ENCODE measurements at places on chromosomes 7 and 10. TPM values are rescaled to one million over a fixed set of nuclear protein-coding genes. Genes with fewer than 3 reads are reported as not detected.

FAM25G gene
- total RNA-seq: not detected

- H3K36me3 ChIP-seq: no peaks in the 10 kb centered on the region
- peaks cover 3% of the 10 kb centered on the region for H3K4me1 ChIP-seq
- no peaks in the 10 kb centered on the region for H3K27me3 ChIP-seq
- peak; percentile 80 for DNase-seq
- H3K4me3 ChIP-seq: no peak overlapping the region
Observed at GRCh38 chr7:132472463-132473120, 103.7 kb downstream of the PLXNA4 start.

- no peaks in the 10 kb centered on the region for H3K36me3 ChIP-seq
- DNase-seq: no peak
- H3K27ac ChIP-seq: no peak overlapping the region
- no peaks in the 10 kb centered on the region for H3K4me1 ChIP-seq
- H3K27me3 ChIP-seq: no peaks in the 10 kb centered on the region
- no peak overlapping the region for H3K4me3 ChIP-seq
Observed at GRCh38 chr7:107230334-107230733, 61.5 kb downstream of the HBP1 start.

GRCh38 chr7:40645197-40645596 is 510.4 kb downstream of the SUGCT start:
- H3K27ac ChIP-seq: no peak overlapping the region
- H3K4me1 ChIP-seq: peaks cover 6% of the 10 kb centered on the region
- no peak for DNase-seq
- no peaks in the 10 kb centered on the region for H3K36me3 ChIP-seq
- H3K27me3 ChIP-seq: no peaks in the 10 kb centered on the region
- H3K4me3 ChIP-seq: no peak overlapping the region

GRCh38 chr10:74033702-74034101 is 35.8 kb downstream of the VCL start:
- H3K36me3 ChIP-seq: no peaks in the 10 kb centered on the region
- DNase-seq: no peak
- H3K27me3 ChIP-seq: no peaks in the 10 kb centered on the region
- no peak overlapping the region for H3K4me3 ChIP-seq

DNA sequence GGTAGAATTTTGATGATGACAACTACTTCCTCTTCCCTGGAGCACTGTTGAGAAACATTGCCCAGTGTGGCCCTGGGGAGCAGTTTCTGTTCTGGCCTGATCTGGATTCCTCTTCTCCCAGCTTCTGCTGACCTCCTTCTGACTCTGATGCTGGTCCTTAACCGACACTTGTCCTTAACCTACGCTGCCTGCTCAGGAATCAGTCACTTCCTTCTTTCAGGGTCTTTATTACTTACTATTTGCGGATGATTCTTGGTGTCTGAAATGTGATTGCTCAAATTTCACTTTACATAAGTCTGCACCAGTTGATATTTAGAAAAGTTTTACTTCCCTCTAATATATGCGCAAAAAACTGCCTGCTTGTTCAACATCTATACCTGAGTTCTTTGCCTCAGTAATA is 164.1 kb downstream of the PTEN start:
- no peak overlapping the region for H3K27ac ChIP-seq
- H3K27me3 ChIP-seq: no peaks in the 10 kb centered on the region
- no peaks in the 10 kb centered on the region for H3K36me3 ChIP-seq
- DNase-seq: peak; percentile 56
- H3K4me1 ChIP-seq: no peaks in the 10 kb centered on the region

DNA sequence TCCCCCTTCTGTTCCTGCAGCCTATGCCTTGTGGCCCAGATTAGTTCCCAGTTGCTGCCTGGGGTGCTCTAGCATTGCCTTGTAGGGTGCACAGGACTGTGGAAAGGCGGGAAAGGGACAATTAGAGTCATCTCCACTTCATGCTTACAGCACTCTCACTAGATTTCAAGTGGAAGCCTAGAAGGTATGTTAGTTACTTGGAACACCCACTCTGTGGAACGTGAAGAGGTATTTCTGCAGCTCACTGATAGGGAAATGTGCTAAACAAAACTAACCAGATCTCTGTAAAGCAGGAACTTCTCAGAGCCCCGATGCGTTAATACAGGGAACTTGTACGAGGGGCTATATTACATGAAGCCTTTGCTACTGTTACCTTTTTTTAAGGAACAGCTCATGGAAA is 19.4 kb downstream of the STMP1 start:
- H3K27me3 ChIP-seq: no peaks in the 10 kb centered on the region
- no peak for DNase-seq
- peaks cover 3% of the 10 kb centered on the region for H3K4me1 ChIP-seq
- H3K27ac ChIP-seq: peak overlapping the region; percentile 49
- no peaks in the 10 kb centered on the region for H3K36me3 ChIP-seq

GRCh38 chr7:55539380-55539779 is 32.9 kb downstream of the VOPP1 start:
- H3K4me1 ChIP-seq: no peaks in the 10 kb centered on the region
- H3K27me3 ChIP-seq: no peaks in the 10 kb centered on the region
- no peak overlapping the region for H3K4me3 ChIP-seq
- H3K36me3 ChIP-seq: no peaks in the 10 kb centered on the region

ZNF727 gene
- total RNA-seq: 6.3 TPM

HECW1 gene
- total RNA-seq: not detected

LIPF gene
- not detected for total RNA-seq
